ENCODE measurements at places on chromosomes 16 and 17.

- DNase-seq, result peak; percentile 58
Observed at GRCh38 chr17:29257756-29258155, 11.1 kb downstream of the CRYBA1 start.

DNA sequence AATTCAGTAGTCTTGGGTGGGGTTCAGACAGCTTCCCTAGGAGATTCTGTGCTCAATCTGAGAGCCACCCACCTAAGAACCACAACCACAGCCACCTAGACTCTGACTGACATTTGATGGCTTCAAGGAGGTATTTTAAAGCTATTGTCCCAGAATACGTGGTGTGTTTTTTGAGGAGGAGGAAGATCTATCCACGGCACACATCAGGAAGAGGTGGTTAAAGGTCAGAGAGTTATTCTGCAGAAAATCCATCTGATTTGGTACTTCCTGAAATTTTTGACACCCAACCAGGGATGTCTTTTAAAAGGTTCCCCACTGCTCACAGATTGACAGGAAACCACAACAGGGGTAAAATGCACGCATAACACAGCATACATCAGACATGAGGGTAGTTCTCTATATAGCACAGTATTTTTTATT, 25.1 kb downstream of the SMARCE1 start:
- no peak for DNase-seq

GRCh38 chr17:29699283-29699682, 76.6 kb upstream of the CORO6 start:
- DNase-seq, result no peak

DNA sequence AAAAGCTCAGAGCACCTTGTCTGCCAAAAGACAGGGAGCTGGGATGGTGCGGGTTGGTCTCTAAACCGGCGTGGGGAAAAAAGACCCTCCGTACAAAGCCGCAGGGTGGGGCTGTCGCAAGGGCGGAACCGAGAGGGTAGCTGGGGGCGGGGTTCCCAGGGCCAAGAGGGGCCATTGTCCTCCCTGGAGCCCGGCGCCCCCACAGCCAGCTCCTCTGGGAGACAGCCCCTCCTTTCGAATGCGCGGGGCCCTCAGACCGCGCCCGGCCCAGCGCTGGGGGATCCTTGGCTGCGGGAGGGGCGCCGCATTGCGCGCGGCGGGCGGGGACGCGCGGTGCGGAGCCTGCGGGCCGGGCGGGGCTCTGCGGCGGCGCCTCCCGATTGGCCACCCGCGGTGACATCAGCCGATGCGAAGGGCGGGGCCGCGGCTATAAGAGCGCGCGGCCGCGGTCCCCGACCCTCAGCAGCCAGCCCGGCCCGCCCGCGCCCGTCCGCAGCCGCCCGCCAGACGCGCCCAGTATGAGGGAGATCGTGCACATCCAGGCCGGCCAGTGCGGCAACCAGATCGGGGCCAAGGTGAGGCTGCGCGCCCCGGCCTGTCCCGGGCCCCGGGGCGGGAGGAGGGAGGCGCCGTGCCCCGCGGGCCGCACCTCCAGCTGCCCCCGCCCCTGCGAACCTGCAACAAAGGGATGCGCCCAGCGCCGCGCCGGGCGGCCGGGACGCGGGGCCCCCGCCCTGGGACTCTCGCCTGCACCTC, at the start of gene TUBB3:
Gene TUBB3 (plus strand): TSS at position 459 of the 756 bp plus-strand sequence. CDS start 60 bp downstream, at position 519.
- peak; percentile 82 for DNase-seq

GRCh38 chr17:41801374-41802271, 10.1 kb downstream of the P3H4 start:
- DNase-seq, result peak; percentile 64

DNA sequence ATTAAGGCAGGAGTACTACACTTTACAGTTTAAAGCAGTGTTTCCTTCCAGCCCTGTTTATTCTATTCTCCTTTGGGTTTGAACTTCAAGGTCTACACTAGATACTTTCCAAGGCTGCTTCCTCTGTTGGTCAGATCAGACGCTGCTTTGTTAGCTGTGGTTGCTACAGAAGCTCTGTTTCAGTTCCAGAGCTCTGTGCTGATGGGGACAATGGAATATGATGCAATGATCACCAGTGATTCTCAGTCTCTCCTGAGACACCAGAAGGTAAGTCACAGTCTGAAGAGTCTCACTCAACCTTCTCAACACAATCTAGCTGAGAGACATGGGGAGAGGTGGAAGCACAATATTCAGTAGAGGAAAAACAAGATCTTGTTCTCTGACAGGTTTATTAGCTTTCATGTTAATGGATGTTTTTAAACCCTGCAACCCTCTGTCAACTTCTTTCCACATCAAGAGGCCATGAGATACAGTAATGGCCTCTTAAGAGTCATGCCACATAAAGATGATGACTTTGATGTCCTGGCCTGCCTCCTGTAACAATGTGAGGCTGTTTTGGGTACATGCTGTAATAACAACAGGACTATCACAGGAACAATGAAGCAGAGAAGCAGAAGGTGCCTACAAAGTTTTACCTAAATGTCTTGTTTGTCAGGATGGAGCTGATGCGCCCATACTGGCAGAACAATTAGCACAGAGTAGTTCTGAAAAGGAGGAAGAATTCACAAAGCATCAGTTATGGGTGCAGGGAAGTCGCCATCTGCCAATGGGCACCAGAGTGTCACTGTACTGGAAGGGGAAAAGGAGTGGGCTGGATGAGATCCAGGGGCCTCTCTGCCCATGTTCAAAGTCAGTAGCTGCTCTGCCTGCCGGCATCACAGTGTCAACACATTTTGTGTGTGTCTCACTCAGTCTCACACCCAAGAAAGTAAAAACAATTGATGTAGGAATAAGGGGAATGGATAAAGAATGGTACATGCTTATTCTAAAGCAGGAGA, 33.4 kb downstream of the PSME3IP1 start:
- no peak for DNase-seq

DNA sequence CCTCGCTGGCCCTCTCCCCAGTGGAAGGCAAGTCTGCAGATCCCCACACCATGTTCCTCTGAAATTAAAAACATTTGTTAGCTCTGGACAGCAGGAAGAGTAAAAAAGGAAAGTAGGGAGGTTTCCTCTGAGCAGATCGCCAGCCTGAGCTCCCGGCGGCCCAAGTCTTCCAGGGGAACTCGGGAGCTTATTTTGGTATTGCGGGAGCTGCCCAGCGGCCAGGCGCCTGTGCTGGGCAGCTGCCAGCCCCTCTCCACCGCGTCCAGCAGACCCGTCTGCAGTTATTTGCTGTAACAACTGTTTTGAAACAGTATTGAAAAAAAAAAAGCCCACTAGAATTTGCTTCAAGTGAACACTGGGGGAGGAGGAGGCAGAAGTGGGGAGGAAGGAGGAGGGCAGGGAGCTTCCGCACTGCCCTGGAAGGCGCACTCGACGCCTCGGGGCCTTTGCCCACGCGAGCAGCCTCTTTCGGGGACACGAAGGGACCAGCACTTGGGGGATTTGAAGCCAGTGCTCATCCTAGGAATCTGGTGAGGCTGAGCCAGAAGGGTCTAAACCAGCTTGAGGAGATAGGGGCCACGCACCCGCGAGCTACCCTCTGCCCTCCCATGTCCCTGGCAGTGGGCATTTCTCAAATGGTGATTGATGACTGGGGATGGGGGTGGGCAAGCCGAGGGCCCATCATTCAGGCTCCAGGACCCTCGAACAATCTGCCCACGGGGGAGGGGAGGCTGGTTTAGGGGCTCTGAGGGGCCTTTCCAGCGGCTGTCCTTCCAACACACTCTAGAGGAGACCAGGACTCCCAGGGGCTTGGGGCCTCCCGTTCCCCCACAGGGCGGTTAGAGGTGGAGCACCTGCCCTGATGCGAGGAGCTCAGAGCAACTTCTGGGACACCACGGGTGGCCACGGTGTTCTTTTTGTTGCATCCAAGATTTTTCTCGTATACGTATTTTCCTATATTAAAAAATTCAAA, 3.0 kb upstream of the BAHCC1 start:
- DNase-seq, result no peak

GRCh38 chr16:4454623-4455022, 19.8 kb downstream of the NMRAL1 start:
- no peak for DNase-seq

DNA sequence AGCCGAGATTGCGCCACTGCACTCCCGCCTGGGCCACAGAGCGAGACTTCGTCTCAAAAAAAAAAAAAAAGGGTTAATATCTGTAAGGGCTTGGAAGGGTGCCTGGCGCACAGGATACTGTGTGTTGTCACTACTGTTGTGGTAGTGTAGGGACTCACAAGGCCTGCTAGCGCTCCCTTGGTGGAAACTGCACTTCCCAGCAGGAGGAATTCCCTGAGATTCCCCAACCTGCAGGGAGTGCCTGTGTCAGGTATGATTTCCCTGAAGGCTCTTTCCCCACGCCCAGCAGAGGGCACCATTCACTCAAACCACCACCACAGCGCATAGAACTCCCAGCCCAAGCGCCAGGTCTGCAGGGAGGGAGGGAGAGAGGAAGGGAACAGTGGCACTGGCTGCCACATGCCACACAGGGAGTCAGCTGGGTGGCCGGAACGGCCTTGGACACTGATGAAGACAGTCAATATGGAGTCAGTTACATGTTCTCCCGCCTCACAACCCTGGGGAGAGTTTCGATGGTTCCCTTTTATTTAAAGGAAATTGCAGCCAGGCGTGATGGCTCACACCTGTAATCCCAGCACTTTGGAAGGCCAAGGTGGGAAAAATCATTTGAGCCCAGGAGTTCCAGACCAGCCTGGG, 32.7 kb upstream of the CDH1 start:
- peak; percentile 40 for DNase-seq

- no peak for DNase-seq
Observed at GRCh38 chr17:49656247-49656646, 21.6 kb downstream of the SPOP start.

DNA sequence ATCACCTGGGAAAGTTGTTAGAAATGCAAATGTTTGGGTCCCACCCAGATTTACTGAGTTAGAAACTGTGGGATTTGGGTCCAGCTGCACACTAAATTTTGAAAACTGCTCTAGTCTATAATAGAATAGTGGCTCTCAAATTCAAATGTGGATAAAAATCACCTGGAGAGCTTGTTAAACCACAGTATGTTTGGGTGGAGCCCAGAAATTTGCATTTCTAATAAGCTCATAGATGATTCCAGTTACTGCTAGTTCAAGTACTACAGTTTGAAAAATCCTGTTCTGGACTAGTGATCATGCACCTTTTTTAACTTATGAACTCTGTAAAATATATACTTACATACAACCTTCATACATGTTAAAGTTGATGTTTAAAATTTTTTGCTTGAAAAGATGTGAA, 27.8 kb downstream of the RABEP1 start:
- DNase-seq, result no peak

- no peak for DNase-seq
Observed at GRCh38 chr16:24753000-24753399, 23.5 kb downstream of the TNRC6A start.

DNA sequence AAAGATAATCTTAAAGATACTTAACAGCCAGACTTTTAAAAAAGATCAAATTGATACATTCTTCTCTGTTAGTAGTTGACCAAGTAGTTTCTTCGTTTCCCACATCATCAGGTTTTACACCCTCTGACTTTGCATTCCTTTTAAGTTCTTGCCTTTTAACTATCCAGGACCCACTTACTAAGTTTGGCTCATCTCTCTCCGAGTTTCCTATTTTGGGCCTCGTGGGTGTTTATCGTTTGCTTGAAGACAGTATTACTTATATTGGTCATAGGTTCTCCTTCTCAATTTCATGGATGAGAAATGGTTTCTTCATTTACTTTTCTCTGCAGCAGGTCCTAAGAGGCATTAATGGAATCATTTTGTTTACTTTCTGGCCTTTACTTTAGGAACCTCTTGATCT, 43.2 kb downstream of the RPA1 start:
- DNase-seq, result no peak

GRCh38 chr16:53083119-53083518, 28.3 kb downstream of the CHD9 start:
- DNase-seq, result no peak

DNA sequence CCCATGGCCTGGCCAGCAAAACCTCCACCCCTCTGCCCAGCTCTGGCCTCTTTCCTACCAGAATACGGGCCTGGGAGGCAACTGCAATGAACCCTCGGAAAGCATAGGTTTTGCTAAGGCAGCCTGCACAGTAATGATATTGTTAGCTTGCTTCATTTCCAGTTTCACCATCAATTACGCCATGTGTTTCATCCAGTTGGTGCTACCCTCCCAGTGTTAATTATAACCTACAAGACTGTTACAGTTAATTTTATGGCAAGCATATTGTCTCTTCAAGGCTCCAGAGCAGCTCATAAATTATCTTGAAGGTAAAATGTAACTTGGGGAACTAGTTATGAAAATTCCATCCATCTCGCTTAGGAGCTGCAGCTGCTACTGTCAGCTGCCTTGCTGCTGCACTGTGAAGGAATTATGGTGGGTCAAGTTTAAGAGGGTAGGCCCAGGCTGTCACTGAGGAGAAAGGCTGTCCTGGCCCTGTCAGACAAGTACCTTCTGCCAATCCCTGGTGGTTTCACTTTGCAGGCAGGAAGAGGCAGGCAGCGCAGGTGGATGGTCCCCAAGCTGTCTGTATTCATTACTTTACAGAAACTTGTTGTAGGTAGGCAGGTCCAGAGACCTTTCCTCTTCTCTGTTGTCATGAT, 242.9 kb downstream of the FTO start:
- DNase-seq, result no peak

GRCh38 chr16:23432176-23433128, 20.5 kb downstream of the COG7 start:
- DNase-seq, result peak; percentile 54

- DNase-seq, result no peak
Observed at GRCh38 chr17:65433592-65433991, 127.9 kb downstream of the AXIN2 start.

DNA sequence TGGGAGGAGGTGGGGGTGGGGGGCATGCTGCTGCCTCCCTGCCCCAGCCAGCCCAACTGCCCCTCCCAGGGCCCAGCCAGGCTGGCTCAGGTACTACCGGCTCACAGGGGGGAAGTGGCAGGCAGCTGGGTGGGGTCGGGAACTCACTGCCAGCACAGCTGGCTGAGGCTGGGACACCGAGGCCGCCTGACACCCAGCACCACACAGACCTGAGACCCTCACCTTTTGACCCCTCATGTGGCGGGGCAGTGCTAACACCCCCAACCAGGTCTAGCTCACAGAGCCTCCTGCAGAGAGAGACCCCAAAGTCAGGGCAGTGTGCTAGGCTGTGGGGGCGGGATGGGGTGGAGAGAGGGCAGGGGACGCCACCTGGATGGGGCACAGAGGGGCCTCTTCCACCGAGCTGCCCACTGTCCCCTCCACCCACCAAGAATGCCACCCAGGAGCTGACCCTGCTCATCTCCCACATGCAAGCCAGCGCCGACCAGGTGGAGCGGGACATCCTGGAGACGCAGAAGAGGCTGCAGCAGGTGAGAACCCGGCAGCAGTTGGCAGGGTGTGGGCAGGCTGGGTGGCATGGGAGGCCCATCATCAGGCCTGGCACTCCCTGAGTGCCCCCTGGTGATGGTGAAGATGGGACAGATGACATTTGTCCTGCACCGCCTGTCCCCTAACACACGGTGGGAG, 3.0 kb downstream of the EVPLL start:
- no peak for DNase-seq

GRCh38 chr16:63216696-63217423, 1180.6 kb upstream of the CDH8 start:
- DNase-seq, result no peak

DNA sequence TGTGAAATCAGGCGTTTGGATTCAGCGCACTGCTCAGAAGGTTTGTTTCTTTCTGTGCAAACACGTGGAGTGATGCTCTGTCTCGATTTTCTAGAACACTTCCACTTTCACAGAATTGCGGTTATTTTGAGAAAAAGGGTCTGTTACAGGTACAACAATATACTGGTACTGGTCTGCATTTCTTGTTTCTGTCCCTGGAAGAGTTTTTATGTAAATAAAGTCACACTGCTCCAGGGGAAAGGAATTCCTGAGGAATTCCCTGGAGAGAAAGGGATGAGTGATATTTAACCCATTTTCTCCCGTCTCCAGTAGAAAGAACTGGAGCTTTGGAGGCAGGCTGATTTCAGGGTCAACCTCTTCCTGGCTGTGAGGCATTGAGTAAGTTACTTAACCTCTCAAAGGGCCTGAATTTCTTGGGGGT, 16.2 kb upstream of the RMI2 start:
- peak; percentile 43 for DNase-seq
